ENCODE measurements at places on chromosomes 16 and 17. TPM values are rescaled to one million over a fixed set of nuclear protein-coding genes. Genes with fewer than 3 reads are reported as not detected.

GRCh38 chr16:17431012-17431411 is 39.7 kb downstream of the XYLT1 start:
- no peak for DNase-seq

TERB1 gene
- not detected for total RNA-seq

GRCh38 chr17:20983359-20983637 is 59.5 kb downstream of the USP22 start:
- no peak for DNase-seq

ASIC2 gene
- not detected for total RNA-seq

DNA sequence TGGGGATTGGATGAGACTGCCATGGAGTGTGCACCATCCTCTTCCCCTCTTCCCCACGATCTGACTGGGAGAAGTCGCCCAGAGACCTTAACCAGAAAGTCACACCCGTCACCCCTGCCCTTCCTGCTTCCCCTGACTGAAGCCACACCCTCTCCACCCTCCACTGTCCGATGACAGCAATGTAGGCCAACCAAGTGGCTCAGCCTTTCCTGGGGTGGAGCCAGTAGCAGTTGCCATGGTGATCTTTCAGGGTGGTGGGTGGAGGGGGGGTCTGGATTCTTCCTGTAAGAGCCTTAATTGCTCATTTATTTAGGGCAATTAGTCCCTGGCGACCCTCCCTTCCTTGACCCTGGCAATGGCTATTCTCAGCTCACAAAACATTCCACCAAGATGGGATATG is 37.5 kb upstream of the PHB1 start:
- no peak for DNase-seq

LGALS9 gene
- total RNA-seq, result 12.0 TPM

- DNase-seq, result no peak
Observed at GRCh38 chr17:39175695-39176093, 9.7 kb upstream of the ARL5C start.

EEF2KMT gene
- 5.0 TPM for total RNA-seq

TBC1D26 gene
- not detected for total RNA-seq

IGF2BP1 gene
- total RNA-seq, result 1.2 TPM

DNA sequence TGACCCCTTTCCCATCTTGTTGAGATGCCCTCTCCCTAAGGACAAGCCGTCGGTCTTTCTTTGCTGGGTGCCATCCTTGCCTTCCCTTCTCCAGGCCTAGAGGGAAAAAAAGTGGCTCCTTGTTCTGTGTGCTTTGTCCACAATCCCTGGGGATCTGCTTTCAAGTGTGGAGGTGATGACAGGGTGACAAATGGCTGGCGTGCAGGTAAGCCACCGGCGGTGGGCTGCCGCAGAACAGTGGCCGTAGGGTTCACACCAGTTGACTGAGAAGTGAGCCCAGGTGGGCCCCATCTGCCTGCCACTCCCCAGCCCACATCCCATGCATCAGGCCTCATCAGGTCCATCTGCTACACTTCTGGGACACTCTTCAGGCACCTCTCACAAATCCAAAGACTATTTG is 11.4 kb upstream of the CALB2 start:
- peak; percentile 26 for DNase-seq

- peak; percentile 87 for DNase-seq
Observed at GRCh38 chr16:57802341-57803133, at the start of gene KIFC3. TSS of gene KIFC3 (minus strand) at chr16:57802491. CDS start at chr16:57798243, 4,248 bp downstream.

GRCh38 chr17:5931616-5932015 is 138.6 kb upstream of the WSCD1 start:
- no peak for DNase-seq

GRCh38 chr17:32283745-32284201 is 18.1 kb downstream of the RHBDL3 start:
- DNase-seq, result no peak

ACSM2A gene
- total RNA-seq, result 359 TPM

DNA sequence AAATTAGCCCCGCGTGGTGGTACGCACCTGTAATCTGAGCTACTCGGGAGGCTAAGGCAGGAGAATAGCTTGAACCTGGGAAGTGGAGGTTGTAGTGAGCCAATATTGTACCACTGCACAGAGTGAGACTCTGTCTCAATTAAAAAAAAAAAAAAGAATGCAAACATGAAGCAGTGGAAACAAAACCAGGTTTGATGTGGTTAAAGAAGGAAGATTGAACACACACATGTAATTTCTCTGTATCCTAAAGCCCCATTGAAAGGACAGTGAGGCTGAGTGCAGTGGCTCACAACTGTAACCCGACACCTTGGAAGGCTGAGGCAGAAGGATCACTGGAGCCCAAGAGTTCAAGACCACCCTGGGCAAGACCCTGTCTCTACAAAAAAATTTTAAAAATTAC is 26.5 kb upstream of the SBK1 start:
- DNase-seq, result no peak

GRCh38 chr17:297758-298157 is 54.8 kb downstream of the RPH3AL start:
- no peak for DNase-seq

- no peak for DNase-seq
Observed at GRCh38 chr17:50201276-50201854, at the start of gene COL1A1. TSS of gene COL1A1 (minus strand) at chr17:50201631. CDS start at chr17:50201513, 118 bp downstream.

DNA sequence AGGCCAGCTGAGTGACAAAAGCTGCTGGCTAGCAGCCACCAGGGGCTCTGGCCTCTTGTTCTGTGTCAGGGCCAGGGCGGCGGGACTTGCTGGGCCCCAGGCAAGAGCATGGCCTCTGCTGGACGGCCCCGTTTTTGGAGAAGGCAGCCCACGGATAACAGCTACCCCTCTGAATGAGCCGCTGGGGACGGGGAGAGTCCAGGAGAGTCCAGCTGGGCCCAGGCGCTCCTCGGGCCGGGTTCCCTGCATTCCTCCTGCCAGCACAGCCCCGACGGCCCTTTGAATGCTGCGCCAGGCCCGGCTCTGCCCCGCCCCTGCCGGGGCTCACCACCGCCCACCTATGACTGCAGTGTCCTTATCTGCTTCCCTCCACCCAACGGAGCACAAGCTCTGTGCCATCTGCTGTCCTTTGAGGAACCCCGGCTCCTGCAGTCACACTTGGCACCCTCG is 33.4 kb downstream of the SLC7A5 start:
- DNase-seq, result peak; percentile 44

- DNase-seq, result no peak
Observed at GRCh38 chr16:47323241-47323640, 137.6 kb downstream of the ITFG1 start.

DNA sequence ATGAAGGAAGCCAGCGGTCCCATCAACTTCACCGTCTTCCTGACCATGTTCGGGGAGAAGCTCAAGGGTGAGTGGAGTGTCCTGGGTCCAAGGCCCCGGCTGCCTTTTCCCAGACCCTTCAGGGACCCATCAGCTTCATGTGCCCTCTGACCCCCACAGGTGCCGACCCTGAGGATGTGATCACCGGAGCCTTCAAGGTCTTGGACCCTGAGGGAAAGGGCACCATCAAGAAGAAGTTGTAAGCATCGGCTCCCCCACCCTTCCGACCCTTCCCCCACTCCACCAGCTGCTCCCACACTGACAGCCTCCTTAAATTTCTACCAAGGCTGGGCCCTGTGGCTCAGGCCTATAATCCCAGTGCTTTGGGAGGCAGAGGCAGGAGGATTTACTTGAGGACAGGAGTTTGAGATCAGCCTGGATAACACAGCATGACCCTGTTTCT is 1.9 kb downstream of the MYL11 start:
- DNase-seq, result no peak

DNA sequence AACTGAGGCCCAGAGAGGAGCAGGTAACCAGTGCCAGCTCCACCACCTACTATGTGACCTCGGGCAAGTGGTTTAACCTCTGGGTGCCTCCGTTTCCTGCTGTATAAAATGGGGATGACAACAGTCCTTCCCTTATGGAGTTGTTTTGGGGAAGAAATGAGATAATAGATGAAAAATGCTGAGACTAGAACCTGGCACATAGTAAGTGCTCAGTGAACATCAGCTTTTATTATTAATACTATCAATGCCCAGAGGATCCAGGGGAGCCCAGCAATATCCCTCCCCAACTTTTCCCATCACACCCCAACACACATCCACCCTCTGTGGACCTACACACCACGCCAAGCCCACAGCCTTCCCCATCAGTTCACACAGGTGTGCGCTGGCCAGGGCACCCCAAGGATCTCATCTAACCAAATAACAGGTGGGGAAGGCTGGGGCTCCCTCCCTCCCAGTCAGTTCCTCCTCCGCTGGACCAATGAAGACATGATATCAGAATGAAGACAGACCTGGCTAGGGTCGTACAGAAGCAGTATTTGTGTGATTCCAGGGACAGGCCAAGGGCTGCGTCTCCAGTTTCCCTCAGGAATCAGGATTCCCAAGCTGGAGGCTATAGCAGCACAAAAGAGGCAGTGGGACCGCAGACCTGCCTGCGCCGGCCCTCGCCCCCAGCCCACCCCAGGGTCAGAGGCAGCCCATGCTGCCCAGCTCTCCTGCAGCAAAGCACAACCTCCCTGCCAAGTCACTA is 1.8 kb downstream of the ATP2A3 start:
- no peak for DNase-seq

DNA sequence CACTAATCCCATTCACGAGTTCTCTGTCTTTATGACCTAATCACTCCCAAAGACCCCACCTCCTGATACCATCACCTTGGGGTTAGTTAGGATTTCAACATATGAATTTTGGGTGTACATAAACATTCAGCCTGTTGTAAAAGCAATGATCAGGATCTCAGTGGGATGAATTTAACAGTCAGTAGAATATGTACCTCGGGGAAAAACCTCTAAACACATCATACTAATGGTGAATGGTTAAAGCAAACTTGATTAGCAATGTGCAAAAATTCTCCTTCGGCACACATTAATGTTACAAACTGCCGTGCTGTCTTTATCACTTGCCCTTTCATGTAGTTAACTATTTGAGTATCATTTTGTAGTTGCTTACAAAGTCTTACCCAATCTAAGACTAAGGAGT is 10.2 kb downstream of the RNF112 start:
- no peak for DNase-seq

DNA sequence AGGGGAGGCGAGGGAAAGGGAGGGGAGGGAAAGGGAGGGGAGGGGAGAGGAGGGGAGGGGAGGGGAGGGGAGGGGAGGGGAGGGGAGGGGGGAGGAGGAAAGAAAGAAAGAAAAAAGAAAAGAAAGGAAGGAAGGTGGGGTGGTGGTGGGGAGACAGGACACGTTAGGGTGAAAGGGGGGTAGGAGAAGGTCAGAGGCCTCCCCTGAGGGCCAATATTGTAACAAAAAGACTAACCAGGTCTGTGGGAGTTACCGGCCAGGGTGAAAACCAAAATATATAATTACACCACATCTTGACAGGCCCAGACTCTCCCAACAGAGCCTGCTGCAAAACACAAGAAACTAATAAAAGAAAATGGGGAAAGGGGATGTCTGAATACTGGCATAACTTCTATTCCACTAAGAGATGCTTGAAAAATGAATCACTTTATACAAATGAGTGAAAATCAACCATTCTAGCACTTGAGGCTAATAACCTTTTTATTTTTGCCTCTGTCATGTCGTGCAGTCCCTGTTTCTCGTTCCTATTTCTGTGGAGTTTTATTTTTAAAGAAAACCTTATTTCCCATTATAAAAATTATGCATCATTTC is 10.0 kb downstream of the WDR45B start:
- no peak for DNase-seq

GRCh38 chr17:58722274-58722673 is 29.9 kb downstream of the RAD51C start:
- no peak for DNase-seq

DNA sequence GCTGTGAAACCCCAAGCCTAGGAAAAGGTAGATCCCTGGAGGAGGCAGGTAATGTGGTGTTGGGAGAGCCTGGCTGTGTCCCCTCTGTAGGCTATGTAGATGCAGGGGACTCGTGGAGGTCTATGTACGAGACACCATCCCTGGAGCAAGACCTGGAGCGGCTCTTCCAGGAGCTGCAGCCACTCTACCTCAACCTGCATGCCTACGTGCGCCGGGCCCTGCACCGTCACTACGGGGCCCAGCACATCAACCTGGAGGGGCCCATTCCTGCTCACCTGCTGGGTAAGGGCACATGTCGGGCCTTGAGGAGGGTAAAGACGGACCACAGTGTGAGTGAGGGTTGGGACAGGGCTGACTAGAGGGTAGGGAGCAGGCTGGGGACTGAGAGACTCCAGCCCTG is 12.0 kb downstream of the ACE start:
- DNase-seq, result no peak

DNA sequence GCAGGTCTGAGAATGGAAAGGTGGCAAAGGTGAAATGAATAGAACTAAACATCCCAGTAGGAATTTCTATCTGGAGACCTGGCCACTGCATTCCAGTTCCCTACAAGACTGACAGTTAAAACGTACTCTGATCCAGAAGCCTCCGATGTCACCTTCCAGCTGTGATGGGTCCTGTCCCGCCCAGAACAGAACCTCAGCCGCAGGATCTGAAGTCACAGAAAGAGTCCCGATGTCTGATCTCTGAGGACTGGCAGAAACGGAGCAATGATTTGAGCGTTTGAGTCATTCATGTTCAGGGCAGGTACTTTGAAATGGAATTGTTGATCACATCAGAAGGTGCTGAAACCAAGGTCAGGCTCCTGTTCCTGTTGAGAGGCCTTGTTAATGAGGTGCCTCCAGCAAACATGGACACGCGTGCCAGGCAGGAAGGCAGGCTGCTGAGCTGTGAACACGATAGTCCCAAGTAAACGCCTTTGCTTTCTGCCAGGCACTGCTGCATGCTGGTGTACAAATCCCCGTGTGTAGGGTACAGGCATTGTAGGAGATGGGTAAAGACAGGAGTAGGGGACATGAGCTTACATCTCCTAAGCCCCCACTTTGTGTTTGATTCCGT is 61.4 kb downstream of the VAT1L start:
- no peak for DNase-seq

GRCh38 chr17:5644065-5644464 is 59.8 kb upstream of the NLRP1 start:
- DNase-seq, result no peak

GSG1L gene
- not detected for total RNA-seq
